Fibroblast of skin of scalp (primary cell): ENCODE measurements at places on chromosomes 11 and 22.

DNA sequence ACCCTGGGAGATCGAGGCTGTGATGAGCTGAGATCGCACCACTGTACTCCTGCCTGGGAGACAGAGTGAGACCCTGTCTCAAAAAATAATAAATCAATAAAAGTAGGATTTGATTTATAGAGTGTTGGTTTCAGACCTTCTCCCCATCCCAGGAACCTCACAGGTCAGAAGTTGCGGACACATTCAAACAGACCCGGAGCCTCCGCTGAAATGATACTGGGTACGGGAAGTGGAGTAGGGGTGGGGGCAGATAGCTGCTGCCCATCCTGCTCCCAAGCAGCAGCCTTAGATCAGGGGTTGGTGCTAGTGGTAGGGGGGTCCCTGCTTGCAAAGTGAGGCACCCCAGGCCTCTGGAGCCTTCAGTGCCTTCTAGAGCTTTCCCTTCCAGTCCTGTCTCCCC, 7.8 kb downstream of the PRDM11 start:
- no peak for DNase-seq

DNA sequence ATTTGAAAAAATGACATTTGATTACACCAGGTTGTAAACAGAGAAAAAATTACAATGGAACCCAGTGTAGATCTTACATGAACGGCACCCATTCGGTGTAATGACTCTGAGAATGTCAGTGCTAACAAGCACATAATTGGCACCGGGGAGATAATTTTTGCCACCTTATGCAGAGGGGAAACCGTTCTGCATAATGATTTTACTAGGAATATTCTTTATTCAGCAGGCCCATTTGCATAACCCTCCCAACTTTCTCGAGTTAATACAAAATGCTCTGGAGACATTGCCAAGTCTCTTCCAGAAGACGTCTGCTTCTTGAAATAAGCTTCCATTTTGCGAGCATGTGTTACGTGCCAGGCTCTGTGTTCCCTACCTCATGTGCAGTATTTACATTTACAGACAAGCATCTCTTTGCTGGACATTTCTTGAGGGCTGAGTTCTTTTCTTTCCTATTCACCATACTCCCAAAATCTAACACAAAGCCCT, 275.8 kb downstream of the MIAT start:
- DNase-seq = no peak

GRCh38 chr22:37090920-37091695, 18.4 kb downstream of the TMPRSS6 start:
- DNase-seq = no peak

GRCh38 chr11:62553080-62553838, 6.7 kb upstream of the AHNAK start:
- peak; percentile 95 for DNase-seq

DNA sequence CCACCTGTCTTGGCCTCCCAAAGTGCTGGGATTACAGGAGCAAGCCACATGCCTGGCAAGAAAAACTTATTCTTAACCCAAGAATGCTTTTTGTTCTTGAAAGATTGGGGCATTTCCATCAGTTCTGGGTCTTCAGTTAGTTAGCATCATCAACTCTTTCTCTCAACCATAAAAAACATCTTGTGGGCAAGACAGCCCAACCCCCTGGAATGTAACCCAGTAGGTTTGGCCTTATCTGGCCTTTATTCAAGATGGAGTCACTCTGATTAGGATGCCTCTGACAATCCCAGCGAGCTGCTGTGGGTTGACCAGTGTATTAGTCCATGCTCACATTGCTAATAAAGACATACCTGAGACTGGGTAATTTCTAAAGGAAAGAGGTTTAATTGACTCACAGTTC, 9.2 kb upstream of the TPCN2 start:
- peak; percentile 45 for DNase-seq

- DNase-seq = no peak
Measured at GRCh38 chr22:40572976-40573375, 63.5 kb downstream of the MRTFA start.

DNA sequence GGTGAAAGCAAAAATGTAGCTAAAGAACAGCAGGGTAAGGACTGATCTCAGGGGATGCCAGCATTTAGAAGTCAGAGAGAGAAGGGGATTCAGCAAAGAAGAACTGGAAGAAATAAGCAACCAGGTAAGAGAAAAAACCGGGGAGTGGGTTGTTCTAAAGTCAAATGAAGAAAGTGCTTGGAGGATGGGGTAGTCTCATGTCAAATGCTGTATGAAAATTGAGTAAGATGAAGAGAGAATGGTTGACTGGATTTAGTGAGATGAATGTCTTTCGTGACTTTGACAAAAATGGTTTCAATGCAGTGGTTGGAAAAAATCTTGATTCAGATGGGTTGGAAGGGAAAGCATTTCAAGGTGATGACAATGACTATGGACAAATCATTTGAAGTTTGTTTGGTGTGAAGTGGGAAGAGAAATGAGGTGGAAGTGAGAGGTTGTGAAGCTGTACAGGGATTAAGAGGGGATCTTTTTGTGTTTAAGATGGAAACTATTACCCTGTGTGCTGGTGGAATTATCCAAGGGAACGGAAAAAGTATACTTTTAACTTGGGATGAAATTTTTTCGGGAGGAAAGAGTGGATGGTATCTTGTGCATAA, 484.0 kb downstream of the ETS1 start:
- no peak for DNase-seq

DNA sequence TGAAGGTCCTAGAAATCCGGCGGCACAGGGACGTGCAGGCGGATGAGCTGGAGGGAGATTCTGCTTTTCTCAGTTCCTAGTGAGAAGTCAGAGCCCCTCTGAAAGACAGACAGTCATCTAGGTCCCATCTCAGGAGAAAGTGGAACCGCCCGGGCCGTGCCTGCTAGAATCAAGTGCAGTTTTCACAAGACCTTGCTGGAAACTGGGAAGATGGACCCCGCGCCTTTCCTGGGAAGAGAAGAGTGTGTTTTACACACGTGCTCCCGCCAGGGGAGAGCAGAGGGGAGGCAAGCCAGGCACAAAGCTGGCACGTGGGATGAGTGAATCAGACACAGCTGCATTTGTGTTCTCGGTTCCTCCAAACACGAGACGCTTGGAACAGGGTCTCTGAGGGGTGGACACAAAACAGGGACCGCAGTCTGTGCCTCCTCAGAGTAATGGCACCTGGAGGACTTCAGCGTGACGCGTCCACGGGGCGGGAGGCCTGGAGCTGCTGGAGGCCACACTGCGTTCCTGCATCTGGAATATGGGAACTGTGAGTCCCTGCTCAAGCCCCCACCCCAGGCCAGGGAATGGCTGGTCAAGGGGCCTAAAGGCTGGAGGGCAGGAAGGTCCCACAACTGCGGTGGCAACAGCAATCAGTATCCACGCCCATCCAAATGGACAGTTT, 218.3 kb downstream of the BRD1 start:
- DNase-seq = no peak

DNA sequence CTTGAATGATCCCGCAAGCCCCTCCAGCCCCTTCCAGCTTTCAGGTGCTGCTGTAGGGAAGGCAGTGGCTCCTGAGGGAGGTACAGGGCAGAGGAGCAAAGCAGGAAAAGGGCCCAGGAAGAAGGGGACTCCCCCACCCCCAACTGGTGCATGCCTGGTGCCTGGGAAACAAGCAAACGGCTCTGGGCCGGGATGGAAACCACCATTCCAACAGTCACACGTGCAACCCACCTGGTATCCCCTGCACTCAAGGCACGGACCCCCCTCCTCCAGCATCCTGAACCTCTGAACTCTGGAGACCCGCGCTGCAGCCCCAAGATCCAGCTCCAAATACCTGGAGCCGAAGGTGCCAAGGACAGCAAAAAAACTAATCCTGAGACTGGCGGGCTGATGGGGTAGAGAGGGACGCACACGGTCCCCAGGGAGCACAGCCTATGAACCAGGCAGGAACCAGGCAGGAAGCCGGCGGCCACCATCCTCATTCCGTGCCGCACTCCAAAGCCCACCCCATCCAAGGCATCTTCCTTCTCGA, 537 bp downstream of the SCN4B start:
- DNase-seq = no peak

DNA sequence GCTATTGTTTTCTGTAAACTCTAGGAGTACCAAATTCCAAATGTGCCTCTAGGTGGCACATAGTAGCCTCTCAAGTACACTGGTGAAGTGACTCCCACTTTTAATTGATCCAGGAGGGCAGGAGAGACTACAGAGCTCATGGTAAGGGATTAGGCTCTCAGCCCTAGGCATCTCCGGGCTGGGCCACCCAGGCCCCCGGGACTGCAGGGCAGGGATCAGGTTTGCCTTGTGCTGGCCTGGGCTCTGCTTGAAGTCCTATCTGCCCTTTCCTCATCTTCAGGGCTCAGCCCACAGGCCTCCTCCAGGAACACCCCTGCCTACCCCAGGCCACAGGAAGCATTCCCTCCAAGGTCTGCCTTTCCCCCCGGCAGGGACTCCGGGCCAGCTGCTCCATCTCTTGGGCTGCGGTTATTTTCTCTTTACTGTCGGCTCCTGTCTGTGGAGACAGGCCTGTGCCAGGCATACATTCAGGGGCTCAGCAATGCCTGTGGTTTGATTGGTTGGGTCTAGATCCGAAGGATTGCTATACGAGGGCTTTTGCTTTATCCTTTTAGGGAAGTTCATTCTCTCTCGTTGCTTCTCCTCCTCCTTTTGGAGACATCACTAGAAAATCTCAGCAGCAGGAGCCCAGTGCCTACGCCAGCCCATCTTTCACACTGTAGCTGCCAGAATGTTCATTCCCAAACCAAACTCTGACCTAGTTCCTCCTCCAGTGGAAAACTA, 32.8 kb downstream of the PARVA start:
- peak; percentile 97 for DNase-seq

- peak; percentile 72 for DNase-seq
Measured at GRCh38 chr11:93396316-93396715, 65.8 kb downstream of the DEUP1 start.

- no peak for DNase-seq
Measured at GRCh38 chr11:81946831-81947230, 786.8 kb downstream of the FAM181B start.

GRCh38 chr11:13152736-13153541, 124.7 kb upstream of the BMAL1 start:
- peak; percentile 17 for DNase-seq

- peak; percentile 87 for DNase-seq
Measured at GRCh38 chr11:112588252-112588694, 327.6 kb upstream of the PLET1 start.

- no peak for DNase-seq
Measured at GRCh38 chr22:36027935-36028645, 534 bp downstream of the RBFOX2 start.

GRCh38 chr11:122781378-122782195, 56.7 kb upstream of the CRTAM start:
- peak; percentile 94 for DNase-seq

- no peak for DNase-seq
Measured at GRCh38 chr11:32388871-32389770, 46.2 kb downstream of the WT1 start.

DNA sequence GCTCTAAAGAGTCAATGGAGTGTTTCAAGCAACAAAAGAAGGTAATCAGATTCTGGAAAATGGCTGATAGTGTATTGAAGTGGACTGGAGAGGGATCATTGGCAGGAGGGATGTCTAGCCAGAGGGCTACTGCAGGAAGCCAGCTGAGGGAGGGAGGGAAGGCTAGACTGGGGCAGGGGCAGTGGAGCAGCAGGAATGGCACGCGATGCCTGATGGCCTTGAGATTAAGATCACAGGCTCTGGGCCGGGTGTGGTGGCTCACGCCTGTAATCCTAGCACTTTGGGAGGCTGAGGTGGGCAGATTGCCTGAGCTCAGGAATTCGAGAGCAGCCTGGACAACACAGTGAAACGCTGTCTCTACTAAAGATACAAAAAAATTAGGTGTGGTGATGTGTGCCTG, 47.5 kb upstream of the PRDM11 start:
- DNase-seq = no peak

DNA sequence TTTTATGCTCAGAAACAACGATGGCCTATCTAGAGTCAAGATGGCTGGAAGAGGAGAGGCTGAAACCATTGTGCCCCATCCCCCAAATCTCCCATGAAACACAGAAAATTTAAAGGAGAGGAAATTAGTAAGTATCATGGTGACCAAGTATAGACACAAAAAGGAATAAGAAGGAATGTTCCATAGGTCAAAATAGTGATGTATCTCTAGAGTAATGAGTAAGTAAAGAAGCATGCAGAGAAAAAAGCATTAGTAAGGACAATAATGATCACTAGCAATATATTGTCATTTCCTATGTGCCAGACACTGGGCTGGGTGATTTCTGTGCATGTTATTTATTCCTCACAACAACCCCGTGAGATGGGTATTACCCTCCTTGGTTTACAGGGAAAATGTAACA, 2.6 kb upstream of the SLC22A24 start:
- DNase-seq = peak; percentile 13

GRCh38 chr22:20466659-20467379, 28.8 kb downstream of the KLHL22 start:
- DNase-seq = no peak

GRCh38 chr22:32619614-32620426, 145.2 kb downstream of the FBXO7 start:
- peak; percentile 60 for DNase-seq

- no peak for DNase-seq
Measured at GRCh38 chr11:69978841-69979614, 99.1 kb upstream of the ANO1 start.

DNA sequence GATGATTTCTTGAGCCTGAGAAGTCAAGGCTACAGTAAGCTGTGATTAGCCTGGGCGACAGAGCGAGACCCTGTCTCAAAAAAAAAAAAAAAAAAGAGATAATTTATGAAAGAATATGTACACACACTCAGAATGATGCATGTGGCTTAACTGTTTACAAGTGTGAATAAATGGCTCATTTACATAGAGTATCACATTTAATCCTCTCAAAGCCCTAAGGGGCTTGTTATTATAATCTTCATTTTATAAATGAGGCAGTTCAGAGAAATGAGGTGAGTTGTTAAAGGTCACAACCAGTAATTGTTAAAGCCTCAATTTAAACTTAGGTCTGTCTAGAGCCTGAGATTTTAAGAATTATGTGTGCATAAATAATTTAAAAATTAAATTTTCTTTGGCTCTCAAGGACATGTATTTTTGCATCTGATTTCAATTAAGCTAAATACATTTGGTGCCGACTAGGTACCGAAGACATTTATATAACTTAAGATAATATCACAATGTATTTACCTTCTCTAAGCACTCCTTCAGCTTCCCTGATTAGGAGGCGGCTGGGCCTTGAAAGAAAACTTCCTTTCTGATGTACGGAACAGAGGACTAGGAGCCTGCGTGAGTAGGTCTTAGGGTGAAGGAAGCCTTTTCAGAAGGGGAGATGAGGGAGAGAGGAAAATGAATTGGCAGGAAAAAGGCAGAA, 28.5 kb upstream of the DDX6 start:
- no peak for DNase-seq

- peak; percentile 100 for DNase-seq
Measured at GRCh38 chr11:9460322-9461062, at the start of gene ZNF143. ZNF143 (plus strand) TSS chr11:9461012; CDS start chr11:9471309, 10,297 bp downstream.

- no peak for DNase-seq
Measured at GRCh38 chr11:35012467-35013191, 96.2 kb downstream of the PDHX start.

DNA sequence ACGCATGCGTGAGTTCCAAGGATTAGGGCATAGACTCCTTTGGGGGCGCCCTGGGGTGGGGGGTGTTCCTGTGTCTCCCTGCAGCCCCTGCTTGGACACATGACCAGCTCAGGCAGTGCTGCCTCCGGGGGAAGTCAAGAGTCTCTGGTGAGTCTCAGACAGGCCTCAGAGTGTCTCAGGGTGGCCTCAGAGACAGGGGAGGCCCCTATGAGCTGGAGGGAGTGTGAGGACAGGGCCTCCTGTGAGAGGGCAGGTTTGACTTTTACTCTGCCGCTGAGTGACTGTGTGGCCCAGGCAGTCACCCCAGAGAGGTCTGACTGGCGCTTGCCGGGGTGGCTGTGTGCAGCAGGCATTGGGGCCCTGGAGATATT, 41.2 kb upstream of the KCNQ1OT1 start:
- no peak for DNase-seq
